ENCODE measurements at places on chromosomes 5 and 9. TPM values are rescaled to one million over a fixed set of nuclear protein-coding genes. Genes with fewer than 3 reads are reported as not detected.

DMRTA1 gene
- 0.08 TPM for total RNA-seq

PCDHGB6 gene
- total RNA-seq, result 13.8 TPM

SPARC gene
- total RNA-seq, result 272 TPM

EDIL3 gene
- 19.3 TPM for total RNA-seq

OGN gene
- 0.97 TPM for total RNA-seq

SEMA4D gene
- 43.0 TPM for total RNA-seq

- DNase-seq, result peak; percentile 87
Observed at GRCh38 chr9:72038890-72039410, 21.5 kb downstream of the C9orf57 start.

DNA sequence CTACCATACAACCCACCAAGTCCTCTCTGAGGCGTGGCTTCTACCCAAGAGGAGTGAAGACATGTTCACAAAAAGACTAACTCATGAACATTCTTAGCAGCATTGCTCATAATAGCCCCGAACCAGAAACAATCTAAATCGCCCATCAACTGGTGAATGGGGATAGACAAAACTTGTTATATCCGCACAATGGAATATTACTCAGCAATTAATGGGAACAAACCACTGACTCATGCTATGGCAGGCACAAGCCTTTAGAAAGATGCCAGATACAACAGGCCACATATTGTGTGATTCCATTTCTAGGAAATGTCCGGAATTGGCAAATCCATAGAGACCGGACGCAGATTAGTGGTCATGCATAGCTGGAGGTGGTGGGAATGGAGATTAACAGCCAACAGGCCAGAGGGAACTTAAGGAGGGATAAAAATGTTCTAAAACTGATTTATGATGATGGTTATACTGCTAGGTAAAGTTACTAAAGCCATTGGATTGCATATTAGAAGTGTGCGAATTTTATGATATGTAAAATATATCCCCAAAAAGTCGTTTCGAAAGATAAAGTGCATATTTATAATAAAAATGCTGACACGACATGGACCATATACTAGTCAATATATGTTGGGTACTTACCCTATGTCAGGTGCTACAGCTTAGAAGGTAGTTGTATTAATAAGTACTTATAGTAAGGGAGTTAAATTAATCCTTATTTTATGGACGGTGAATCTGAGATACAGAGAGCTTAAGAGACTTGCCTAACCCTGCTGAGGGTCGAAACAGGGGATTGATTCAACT, 55.4 kb downstream of the LHX2 start:
- no peak for DNase-seq

DNA sequence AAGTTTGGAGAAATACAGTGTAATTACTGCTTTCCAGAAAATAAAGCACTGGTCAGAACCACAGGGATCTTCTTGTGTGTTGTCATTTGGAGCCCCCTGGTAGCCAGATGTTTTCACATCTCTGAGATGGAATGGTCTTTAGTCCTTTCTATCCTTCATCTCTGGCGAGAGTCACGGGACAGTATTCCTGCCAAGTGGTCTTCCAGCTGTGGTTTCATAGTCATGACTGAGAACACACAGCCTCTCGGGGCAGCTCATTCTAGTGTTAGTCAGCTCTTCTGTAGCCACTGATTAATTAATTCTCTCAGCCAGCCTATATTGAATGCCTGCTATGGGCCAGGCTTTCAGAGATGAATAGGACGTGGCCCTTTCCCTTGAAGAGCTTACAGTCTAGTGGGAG, 34.1 kb downstream of the HMGXB3 start:
- DNase-seq, result no peak

DNA sequence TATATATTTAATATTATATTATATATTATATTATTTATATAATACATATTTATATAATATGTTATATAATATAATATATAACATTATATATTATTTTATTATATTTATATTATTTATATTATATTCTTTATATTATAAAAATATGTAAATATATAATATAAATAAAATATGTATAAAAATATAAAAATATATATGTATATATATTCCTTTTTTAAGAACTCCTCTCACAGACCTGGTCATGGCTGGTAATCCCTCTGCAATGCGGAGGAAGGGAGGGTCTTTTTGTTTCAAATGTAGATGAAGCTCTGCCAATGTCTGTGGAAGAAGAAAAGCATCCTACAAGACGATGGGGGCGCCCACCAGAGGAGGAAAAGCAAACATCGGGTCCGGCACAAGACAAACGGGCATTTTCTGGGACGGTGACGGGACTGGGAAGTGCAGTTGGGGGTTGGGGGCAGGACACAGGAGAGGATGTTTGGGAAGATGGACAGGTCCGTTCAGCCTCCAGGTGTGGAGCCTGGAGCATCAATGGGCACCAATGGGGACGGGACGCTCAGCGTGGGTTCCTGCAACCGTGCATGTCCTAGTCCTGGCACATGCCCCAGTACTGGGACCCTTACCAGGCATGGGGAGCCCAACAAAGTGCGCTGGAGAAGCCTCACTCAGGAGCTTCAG, 194.0 kb downstream of the IRX1 start:
- DNase-seq, result no peak

- DNase-seq, result no peak
Observed at GRCh38 chr9:34338665-34339385, 9.5 kb downstream of the NUDT2 start.

GRCh38 chr5:144087576-144087975, 82.9 kb downstream of the YIPF5 start:
- no peak for DNase-seq

GRCh38 chr5:170176916-170177315, 55.9 kb upstream of the C5orf58 start:
- no peak for DNase-seq

DNA sequence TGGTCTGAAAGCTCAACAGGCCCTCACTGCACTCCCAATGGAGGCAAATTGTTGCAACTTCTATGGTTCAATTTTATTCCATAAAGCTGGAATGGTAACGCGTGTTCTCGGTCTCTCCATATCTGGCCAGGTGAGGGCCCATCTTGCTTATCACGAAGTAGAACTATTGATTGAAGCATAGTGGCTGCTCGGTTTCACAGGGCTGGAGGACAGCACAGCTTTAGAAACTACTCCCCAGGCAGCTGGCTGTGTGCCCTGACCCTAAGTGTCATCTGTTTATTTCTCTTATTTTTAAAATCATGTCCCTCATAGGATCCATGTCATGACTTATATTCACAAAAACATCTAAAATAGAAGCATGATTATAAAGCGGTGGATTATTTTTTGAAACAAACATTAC, 223.4 kb downstream of the NPR3 start:
- DNase-seq, result no peak

DNA sequence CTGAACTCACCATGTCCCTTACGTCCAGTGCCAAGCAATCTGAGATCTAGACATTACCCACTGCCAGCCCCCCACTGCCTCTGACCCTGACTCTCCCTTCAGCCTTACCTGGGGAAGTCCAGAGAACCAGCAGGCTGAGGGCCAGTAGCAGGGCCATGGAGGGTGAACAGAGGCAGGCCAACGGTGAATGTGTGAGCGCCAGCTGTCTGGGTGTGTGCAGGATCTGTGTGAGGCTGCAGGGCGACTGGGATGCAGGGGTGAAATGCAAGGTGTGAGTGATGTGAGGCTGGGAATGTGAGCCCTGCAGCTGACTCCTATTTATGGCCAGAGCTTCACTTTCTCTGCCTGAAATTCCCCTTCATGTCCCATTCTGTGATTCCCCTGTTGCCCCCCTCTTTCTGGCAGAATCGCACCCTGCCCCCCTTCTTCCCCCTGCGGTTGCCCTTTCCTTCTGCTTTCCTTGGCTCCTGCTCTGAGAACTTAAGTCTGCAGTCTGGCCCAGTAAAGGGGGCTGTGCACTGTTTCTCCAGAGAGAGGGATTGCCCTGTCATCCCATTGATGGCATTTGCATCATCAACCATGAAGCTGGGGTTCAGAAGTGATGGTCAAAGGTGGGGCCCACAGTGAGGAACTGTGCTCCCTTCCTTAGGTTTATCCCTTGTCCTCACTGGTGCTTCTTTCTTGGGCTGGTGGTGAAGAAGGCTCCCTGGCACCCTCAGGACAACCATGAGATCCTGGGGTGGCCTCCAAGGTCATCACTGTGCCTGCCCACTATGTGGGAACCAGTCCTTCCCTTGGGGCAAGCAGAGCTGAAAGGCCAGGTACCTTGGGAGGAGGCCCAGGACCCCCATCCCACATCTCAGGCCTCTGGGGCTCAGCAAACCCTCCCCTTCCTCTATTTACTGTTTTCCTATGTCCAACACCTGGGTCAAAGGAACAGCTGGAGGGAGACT, at the start of gene CCL19:
Gene CCL19, minus strand, starts transcription at position 294 of the 953 bp plus-strand sequence. Its CDS starts 137 bp downstream, at position 157.
- DNase-seq, result no peak

GRCh38 chr9:110782701-110783100, 114.1 kb downstream of the MUSK start:
- no peak for DNase-seq

GRCh38 chr9:126217797-126218196, 108.8 kb upstream of the MVB12B start:
- DNase-seq, result no peak

DNA sequence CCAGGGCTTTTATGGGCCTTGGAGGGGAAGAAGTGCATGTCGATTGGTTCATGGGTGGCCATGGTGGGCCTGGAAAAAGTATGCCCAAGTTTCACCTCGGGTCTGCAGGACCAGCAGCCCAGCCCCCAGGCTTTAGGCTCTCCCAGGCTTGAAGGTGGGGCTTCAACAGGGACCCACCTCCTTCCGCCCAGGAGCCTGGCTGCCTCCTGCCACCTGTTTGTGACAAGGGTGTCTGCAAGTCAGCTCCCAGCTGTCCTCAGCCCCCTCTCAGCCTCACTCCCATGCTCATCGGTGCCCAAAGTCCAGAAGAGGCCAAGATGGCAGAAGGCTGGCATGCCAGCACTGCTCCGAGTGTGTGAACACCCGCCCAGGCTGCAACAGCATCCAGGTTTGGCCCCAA, 1063.2 kb upstream of the ACO1 start:
- DNase-seq, result no peak

DNA sequence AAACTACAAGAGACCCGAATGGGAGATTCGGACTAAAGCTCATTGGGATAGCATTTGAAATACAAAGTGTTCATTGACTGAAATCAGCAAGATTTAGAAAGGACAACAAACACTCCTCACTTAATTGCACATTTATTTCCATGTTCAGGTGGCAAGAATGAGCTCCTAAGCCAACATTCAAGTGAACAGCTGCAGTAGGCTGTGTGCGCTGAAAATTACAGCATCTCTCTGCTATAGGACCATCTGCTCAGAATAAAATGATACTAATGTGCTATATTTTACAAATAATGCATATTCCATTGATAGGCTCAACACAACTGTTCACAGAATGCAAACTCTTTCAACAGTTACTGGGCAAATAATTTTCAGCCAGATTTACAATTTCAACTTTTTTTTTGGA, 61.8 kb downstream of the ELAVL2 start:
- no peak for DNase-seq

DNA sequence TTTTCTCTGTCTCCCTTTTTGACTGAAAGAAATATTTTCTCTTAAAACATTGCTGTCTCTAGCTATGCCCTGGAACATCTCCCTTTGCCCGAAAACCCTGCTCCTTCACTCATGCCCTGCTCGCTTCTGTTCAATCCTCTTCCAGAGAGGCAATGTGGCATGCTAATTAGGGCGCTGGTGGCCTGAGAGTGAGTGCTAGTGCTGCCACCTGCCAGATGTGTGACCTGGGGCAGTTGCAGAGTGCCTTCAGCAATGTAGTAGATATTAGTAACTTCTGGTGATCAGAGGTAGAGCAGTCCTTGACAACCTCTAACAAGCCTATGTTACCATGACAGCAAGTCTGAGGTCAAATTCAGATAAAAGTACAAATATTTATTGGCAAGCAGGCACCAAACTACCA, 119.5 kb upstream of the OSMR start:
- DNase-seq, result no peak

DNA sequence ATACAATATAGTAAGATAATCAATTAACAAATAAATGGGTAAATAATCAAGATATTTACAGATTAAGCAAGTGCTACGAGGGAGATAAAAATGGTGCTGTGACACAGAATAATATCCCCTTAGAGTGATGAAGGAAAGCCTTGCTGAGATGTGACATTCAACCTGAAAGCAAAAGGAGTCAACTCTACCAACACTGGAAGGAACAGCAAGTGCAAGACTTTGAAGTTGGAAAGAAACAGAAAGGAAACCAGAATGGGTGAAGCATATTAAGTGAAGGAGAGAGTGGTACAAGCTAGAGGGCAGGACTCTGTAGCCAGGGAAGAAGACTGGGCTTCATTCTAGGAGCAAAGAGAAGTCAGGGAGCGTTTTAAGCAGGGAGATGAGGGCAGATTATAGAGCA, 12.2 kb upstream of the MEGF9 start:
- no peak for DNase-seq

DNA sequence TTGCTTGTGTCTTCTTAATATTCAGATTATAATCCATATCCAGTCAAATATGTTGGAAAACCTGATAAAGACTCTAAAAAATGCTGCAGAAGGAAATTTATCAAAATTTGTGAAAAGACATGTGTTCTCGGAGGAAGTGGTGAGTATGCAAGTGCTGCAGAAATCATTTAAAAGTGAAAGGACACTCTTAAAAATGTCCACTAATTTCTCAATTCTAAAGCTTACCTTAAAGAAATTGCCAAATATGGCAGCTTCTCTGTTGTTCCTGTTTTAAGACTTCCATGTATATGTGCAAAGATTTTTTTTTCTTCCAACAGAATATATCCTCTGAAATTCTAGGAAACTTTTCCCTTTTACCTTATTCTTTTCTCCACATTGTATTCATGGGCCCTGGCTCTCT, 32.4 kb downstream of the PTCD2 start:
- no peak for DNase-seq

DNA sequence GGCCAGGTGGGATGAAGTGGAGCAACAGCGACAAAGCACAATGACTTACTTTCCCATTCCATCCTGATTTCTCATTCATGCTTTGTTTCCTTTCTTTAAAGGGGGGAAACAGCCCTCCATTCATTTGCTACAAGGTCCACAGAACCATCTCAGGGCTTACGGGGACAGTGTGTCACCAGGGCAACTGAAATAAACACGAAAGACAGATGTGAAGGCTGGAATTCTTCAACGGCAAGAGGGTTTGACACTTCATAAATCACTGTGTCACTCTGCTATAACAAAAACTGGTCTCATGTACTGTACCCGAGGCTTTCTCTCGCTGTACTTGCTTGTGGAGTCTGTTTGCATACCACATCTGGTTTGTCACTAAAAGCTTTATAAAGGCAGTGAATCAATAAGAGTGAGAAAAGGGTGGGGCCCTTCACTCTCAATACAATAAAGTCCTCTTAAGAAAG, 150.8 kb downstream of the EFNA5 start:
- DNase-seq, result no peak

DNA sequence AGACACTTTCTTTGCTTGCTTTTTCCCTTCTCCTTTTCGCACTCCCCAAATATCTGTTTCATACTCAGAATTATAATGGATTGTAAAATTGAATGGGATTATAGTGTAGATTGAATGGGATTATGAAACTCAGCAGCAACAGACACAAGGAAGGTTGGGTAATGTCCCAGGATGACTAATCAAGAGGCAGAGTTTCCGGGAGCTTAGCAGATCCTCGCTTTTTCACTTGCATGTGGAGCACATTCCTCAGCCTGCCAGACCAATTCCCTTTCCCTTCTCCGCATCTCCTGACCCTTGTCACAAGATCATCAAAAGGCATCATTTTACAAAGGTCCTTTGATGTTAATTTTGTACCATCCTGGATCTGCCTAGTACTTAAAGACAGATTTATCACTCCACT, 55.1 kb upstream of the SLC1A1 start:
- no peak for DNase-seq

GRCh38 chr5:173672891-173673290, 56.4 kb upstream of the BOD1 start:
- no peak for DNase-seq

All from suprapubic skin (tissue), 4 donors.